ENCODE measurements at places on chromosomes 5 and 9.

DNA sequence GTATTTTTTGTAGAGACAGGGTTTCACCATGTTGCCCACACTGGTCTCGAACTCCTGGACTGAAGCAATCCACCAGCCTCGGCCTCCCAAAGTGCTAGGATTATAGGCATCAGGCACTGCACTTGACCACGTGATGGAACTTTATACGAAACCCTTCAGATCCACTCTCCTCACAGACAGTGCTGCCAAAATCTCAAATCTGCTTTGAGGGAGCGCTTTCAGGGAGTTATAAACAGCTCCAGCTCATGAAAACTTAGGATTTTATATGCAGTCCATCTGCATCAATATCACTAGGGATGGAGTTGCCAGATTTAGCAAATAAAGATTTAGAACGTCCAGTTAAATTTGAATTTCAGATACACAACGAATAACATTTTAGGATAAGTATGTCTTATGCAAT, 25.0 kb upstream of the MYO10 start:
- no peak for DNase-seq

- no peak for DNase-seq
Measured at GRCh38 chr5:168609806-168610482, 30.8 kb upstream of the PANK3 start.

- no peak for DNase-seq
Measured at GRCh38 chr9:96852676-96853075, 1.6 kb downstream of the ZNF782 start.

DNA sequence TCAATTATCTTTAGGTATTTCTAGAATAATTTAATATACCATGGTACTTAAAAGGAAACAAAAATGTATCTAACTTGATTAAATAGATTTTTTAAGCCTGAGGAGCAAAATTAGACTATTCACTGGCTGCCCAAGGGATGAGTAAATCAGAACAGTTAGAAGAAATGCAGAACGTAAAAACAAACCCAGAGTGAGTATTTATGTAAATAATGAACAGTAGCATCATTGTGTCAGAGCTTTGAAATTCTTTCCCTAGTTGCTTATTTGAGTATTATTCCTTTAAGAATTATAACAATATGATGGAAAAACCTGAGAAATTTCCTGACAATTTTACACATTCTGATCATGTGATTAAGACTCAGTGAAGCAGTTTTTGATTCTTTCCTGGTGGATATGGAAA, 200.9 kb downstream of the GDNF start:
- no peak for DNase-seq

DNA sequence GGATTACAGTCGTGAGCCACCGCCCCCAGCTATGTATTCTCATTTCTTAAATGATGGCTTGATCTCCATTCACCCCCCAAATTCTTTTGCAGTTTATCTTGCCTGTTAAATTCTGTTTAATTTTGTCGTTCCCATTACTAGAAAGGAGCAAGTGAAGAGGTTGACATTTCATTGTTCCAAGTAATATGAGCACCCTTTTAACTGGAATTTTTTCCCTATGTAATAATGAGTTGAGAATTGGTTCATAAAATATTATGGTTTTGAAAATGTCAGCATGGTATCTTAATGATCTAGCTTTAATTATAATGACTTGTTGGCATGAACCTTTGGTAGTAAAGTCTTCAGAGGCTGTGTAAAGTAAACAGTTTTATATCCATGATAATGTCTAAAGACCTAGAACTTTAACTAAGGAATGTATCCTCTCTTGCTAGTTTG, 37.4 kb downstream of the F2RL2 start:
- no peak for DNase-seq

DNA sequence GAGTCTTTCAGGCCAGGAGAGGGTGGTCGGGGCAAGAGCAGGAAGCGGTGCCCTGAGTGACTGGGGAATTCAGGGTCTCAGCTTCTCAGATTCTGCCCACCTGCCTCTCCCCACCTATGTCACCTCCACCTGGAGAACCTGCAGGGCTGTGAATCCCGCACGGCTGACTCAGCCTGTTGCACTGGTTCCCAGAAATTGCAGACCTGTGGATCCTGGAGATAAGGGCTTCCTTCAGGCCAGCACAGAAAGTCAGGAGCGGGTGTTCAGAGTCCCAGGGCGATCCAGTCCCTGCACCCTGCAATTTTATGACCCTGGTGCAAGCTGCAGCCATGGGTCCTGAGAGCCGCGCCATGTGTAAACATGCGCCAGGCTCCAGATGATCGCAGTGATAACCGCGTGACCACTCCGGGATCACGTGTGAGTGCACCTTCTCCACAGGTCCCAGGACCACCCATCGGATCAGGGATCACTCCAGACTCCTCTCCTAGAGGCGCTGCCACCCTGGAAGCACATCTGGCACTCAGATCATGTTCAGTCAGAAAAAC, 17.8 kb downstream of the IRX4 start:
- DNase-seq, result no peak

- DNase-seq, result no peak
Measured at GRCh38 chr9:80649496-80649895, 1039.9 kb downstream of the TLE1 start.

DNA sequence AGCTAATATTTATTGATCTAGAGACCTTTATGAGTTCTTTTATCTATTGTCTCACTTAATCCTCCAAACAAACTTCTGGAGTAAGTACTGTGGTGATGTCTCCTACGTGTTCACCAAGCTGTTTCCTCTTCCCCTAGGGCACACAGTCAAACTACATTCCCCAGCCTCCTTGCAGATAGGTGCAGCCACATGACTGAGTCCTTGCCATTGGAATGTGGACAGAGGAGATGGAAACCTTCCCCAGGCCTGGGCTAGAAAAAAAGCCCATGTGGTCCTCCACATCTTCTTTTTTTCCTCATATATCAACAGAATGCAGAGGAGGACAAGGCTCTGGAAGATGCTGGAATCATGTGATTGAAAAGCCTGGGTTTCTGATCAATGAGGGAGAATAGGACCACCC, 88.0 kb downstream of the ANKRD55 start:
- no peak for DNase-seq

DNA sequence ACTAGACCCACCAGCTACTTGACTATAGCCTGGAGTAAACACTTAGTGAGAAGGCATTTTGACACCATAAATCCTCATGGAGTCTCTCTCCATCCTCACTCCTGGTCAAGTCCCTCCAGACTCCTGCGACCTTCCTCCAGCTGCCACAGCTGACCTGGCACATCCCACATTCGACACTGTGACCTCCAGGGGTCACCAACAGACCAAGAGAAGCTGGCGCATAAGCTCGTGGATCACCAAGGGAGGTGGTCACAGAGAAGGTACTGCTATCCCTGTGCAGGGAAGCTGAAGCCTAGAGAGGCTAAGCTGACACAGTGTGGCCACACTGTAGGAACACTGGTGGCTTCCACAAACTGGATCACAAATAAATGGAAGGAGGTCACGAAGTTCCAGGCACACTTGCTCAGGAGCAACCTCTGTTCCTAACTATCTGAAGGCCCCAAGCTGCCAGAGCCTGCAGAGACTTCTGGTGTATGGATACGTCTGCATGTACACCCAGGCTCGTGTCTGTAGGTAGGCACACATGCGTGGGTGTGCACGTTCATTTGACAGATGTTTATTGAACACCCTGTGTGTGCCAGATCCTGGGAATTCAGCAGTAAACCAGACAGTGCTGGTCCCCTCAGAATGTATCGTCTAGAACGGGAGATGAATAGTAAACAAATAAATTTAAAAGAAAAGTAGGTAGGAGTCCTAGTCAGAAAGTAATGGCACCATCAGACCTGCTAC, 104.4 kb downstream of the C5orf15 start:
- no peak for DNase-seq

- no peak for DNase-seq
Measured at GRCh38 chr5:118698774-118699173, 289.6 kb downstream of the DTWD2 start.

GRCh38 chr5:88304356-88304755, 35.7 kb upstream of the TMEM161B start:
- DNase-seq, result no peak

DNA sequence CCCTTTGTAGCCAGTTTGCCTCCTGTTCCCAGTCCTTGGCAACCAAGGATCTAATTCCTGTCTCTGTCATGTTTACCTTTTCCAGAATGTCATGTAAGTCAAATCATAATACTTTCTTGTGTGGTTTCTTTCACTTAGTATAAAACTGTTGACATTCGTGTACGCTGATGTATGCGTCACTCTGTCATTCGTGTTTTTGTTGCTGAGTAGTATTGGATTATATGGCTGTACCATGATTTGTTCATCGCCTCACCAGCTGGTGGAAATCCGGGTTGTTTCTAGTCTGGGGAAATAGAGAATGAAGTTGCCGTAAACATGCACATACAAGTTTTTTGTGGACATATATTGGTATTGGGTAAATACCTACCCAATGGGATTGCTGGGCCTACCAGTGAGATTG, 97.4 kb downstream of the ANGPTL2 start:
- DNase-seq, result no peak

DNA sequence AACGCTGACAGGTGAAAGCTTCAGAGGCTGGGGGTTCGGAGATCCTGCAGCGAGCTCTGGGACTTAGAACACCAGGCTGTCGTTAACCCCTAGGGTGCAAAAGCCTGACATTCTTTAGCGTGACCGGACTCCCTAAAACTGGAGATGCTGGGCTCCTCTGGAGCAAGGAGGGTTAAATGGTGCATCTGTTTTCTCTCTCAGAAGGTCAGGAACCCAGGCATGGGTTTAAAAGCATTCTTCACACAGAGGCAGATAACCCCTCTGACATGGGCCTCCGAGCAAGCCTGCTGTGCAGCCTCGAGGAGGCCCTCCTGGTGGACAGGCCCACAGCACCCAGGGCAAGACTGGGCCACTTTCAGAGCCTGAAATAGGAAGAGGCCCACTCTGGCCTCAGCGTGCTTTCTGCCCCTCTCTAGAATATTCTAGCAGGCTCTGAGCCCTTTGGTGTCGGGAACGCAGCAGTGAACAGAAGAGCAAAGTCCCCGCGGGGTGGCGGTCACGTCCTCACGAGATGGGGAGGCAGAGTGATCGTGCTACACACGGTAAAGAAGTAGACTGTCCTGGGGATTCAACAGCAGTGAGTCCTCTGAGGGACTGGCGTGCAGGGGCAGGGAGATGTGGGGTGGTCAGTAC, 124.8 kb downstream of the COL23A1 start:
- DNase-seq, result peak; percentile 14

- DNase-seq, result no peak
Measured at GRCh38 chr5:159123700-159124099, 24.0 kb upstream of the EBF1 start.

DNA sequence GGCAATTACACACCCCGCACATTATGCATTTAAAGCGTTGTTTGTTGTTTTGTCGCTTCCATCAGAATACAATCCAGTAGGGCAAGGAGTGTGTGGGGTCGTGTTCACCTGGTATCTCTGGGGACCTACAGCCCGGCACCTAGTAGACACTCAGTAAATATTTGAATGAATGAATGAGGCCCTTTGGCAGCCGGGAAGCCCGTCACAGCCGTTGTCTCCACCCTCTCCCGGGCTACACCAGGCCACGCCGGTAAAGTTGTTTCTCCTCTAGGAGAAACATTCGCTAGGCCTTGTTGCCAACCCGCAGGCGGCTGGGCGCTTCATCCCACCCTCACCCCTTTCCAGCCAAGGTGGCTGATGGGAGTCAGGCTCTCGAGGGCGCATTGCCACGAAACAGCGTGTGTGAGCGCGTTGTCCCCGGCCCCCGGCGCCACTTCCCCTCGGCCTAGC, 876 bp upstream of the JAK2 start:
- no peak for DNase-seq

DNA sequence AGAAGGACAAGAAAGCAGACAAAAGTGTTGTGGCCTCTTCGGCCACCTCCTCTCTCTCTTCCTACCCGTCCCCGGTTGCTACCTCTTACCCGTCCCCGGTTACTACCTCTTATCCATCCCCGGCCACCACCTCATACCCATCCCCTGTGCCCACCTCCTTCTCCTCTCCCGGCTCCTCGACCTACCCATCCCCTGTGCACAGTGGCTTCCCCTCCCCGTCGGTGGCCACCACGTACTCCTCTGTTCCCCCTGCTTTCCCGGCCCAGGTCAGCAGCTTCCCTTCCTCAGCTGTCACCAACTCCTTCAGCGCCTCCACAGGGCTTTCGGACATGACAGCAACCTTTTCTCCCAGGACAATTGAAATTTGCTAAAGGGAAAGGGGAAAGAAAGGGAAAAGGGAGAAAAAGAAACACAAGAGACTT, 2.4 kb downstream of the EGR1 start:
- no peak for DNase-seq

DNA sequence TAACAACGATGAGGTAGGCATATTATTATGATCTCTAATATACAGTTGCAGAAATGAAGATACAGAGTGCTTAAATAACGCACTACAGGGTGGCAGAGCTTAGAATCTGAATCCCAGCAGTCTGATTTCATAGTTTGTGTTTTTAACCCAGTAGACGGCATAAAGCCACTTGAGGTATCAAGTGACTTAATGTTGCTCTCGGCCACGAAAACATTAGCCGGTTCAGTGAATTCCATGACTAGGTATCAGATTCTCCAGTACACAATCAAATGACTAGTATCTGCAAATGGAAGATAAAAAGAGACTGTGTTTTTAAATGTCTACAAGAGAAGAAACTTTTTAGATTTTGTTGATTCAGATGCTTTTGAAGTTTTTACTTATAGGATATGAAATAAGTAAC, 24.8 kb downstream of the SMC2 start:
- DNase-seq, result no peak

DNA sequence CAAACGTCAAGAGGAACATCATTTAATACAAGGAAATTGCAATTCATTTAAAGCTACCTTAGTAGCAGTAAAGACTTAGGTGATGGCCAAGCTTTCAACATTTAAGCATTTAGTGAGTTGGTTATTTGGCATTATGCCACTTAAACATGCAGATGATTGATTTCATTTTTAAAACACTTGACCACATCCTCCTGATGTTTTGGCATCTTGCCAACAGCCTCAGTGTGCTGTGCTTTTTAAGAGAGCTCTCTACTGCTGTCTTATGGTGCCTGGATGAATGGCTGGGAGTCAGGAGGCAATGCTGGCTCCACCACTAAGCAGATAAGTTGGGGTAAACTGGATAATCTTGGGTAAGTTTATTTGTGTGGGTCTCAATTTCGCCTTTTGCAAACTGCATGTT, 364.5 kb downstream of the MAN2A1 start:
- peak; percentile 49 for DNase-seq

- DNase-seq, result no peak
Measured at GRCh38 chr5:72180925-72181324, 73.7 kb downstream of the MAP1B start.

DNA sequence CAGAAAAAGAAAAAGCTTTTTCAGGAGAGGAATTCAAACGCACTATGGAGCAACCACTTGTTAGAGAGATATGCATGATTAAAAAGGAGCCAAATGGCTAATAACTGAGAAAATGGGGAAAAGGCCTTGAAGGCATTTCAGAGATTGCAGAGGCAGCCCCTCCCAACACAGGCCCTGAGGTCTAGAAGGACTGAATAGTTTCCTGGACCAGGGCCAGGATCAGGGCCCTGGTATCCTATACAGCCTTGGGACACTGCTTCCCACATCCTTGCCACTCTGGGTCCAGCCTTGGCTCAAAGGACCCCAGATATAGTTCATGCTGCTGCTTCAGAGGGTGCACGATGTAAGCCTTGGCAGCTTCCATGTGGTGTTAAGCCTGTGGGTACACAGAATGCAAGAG, 20.7 kb upstream of the FEM1C start:
- no peak for DNase-seq

All from stimulated activated CD4-positive, alpha-beta T cell treated with anti-CD3 and anti-CD28 coated beads, Interleukin-2, amount 100 ng/mL, for 24 hours (primary cell).